ENCODE measurements at places on chromosomes 11 and 22.

GRCh38 chr11:2869561-2870427 is 15.8 kb downstream of the CDKN1C start:
- no peak for DNase-seq

DNA sequence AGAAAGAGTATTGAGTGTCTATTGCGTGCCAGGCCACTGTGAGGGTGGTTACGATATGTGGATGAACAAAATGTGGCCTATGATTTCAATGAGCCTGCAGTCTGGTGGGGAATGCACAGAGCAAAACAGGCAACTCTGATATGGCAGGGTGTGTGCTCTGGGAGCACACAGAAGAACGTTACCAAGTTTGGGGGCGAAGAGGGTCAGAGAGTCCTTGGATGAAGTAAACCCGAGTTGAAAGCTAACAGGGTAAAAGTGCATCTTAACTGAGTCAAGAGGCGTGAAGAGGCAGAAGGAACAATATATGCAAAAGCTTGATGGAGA is 258 bp downstream of the CFAP68 start:
- DNase-seq, result no peak

- DNase-seq, result no peak
These were observed 42.6 kb downstream of the ZNF215 start for GRCh38 chr11:6968816-6969215.

GRCh38 chr22:23306438-23306921 is 126.2 kb downstream of the BCR start:
- no peak for DNase-seq

DNA sequence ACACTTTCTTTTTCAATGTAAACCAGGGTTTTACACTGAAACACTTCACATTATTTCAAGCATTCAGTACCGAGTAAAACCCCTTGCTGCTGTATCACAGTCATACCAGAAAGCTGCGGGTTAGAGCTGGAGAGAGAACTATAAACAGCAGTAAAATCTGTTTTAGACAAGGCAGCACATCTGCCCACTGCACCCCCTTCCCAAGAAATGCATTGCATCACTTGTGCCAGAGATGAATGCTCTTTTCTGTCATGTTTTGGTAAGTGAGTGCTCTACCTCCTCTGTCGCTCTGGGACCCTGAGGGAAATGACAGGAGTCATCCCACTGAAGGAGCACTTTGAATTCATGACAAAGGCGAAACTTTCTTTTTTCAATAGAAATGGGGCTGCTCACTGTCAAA is 107.2 kb downstream of the MAML2 start:
- no peak for DNase-seq

Data from 8988T (cell line).